WTC11 (cell line): ENCODE measurements at places on chromosomes 1 and 21. TPM values are rescaled to one million over a fixed set of nuclear protein-coding genes. Genes with fewer than 3 reads are reported as not detected.

The AMY1A gene
- not detected in 3 replicates for total RNA-seq

The NEGR1 gene
- 2.7 to 3.0 TPM (median 2.9 TPM) in 3 replicates for total RNA-seq

The PKLR gene
- total RNA-seq, result 1.5 to 2.5 TPM (median 1.6 TPM) in 3 replicates

The ITLN1 gene
- not detected in 3 replicates for total RNA-seq

The ADGRB2 gene
- total RNA-seq, result 29.6 to 39.3 TPM (median 30.1 TPM) in 3 replicates

The WNT3A gene
- 0.16 to 0.34 TPM (median 0.17 TPM) in 3 replicates for total RNA-seq

The LCE2A gene
- total RNA-seq, result not detected in 3 replicates

The TRAF3IP3 gene
- 0.55 to 0.74 TPM (median 0.71 TPM) in 3 replicates for total RNA-seq

The LIPI gene
- not detected in 3 replicates for total RNA-seq

The SLAMF7 gene
- total RNA-seq, result 0.07 to 0.15 TPM in 2 of 3 replicates, not detected in the other

The ERICH3 gene
- 0.07 TPM in 1 of 3 replicates, not detected in the others for total RNA-seq

The SAMD11 gene
- 1.7 to 2.7 TPM (median 2.3 TPM) in 3 replicates for total RNA-seq

The SPSB1 gene
- total RNA-seq, result 4.3 to 5.5 TPM (median 4.6 TPM) in 3 replicates

The C1orf35 gene
- total RNA-seq, result 30.0 to 33.8 TPM (median 30.7 TPM) in 3 replicates

The CGN gene
- total RNA-seq, result 52.4 to 68.7 TPM (median 55.6 TPM) in 3 replicates

The EDARADD gene
- 4.5 to 5.0 TPM (median 4.6 TPM) in 3 replicates for total RNA-seq

The DMBX1 gene
- 1.7 to 3.7 TPM (median 1.8 TPM) in 3 replicates for total RNA-seq

The MORN1 gene
- total RNA-seq, result 14.5 to 19.7 TPM (median 18.5 TPM) in 3 replicates

The FMO2 gene
- total RNA-seq, result 0.16 to 0.23 TPM in 2 of 3 replicates, not detected in the other

The TSTD1 gene
- total RNA-seq, result 74.5 to 107 TPM (median 100 TPM) in 3 replicates

The TINAGL1 gene
- 7.2 to 8.4 TPM (median 8.4 TPM) in 3 replicates for total RNA-seq
